ENCODE measurements at places on chromosomes 5 and 9. TPM values are rescaled to one million over a fixed set of nuclear protein-coding genes. Genes with fewer than 3 reads are reported as not detected.

The NRARP gene
- 0.16 TPM for total RNA-seq

The CBY3 gene
- total RNA-seq = 0.16 TPM

The PCDHB7 gene
- total RNA-seq = 0.32 TPM

The SLC6A18 gene
- total RNA-seq = not detected

The IL33 gene
- total RNA-seq = 83.6 TPM

The HEMGN gene
- total RNA-seq = not detected

Data from bronchial smooth muscle cell (primary cell).